ENCODE measurements at places on chromosomes 12 and 14.

- H3K27ac ChIP-seq: no peak overlapping the region
- DNase-seq: no peak
- H3K36me3 ChIP-seq: no peaks in the 10 kb centered on the region
- no peak overlapping the region for H3K4me3 ChIP-seq
Measured at GRCh38 chr12:82880442-82880901, 193.8 kb downstream of the TMTC2 start.

DNA sequence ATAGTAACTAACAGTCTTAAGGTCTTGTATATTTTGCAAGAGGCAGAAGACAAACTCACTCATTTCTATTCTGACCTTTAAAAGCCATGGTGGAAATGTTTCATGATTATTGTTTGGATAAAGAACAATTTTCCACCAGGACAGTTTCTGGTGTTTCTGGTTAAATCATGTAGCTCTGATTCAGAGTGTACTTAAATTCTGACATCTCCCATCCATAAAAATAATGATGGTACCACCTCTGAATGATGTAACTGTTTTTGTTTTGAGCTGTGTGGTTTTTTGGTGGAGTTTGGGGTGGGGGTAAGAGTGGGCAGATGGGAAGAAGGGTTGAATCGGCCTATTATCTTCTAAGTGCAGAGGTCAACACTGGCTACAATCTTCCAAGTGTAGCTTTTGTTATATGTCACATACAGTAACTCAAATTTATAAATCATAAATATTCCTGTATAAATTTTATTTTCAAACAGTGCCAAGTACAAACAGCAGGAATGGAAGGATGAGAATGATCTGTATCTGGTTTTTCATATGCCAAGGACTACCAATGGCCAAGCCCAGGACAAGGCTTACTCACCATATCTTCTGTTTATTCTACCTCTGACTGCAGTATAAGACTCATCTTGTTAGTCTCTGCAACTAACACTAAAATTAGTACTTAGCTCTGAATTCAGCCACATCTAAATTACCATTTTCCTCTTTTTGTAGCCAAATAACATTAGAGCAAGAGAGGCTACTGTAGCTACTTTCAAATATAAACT, 108.7 kb downstream of the BCAT1 start:
- DNase-seq: no peak
- H3K27me3 ChIP-seq: no peaks in the 10 kb centered on the region
- no peaks in the 10 kb centered on the region for H3K4me1 ChIP-seq
- H3K4me3 ChIP-seq: no peak overlapping the region
- H3K27ac ChIP-seq: no peak overlapping the region
- no peaks in the 10 kb centered on the region for H3K36me3 ChIP-seq

- no peak overlapping the region for H3K27ac ChIP-seq
- H3K4me3 ChIP-seq: no peak overlapping the region
- H3K36me3 ChIP-seq: no peaks in the 10 kb centered on the region
Measured at GRCh38 chr14:87094913-87095312, 898.1 kb downstream of the GALC start.

- H3K27me3 ChIP-seq: no peaks in the 10 kb centered on the region
- H3K36me3 ChIP-seq: peaks cover 75% of the 10 kb centered on the region
- H3K4me1 ChIP-seq: no peaks in the 10 kb centered on the region
- no peak overlapping the region for H3K4me3 ChIP-seq
Measured at GRCh38 chr12:102016472-102016871, 45.3 kb downstream of the WASHC3 start.
